ENCODE measurements at places on chromosomes 5 and 9.

GRCh38 chr5:71587766-71588532 lies 809 bp downstream of the MCCC2 start:
- no peak for DNase-seq

GRCh38 chr5:153807801-153808200 lies 230.9 kb downstream of the FAM114A2 start:
- no peak for DNase-seq

- DNase-seq: no peak
Measured at GRCh38 chr5:13921578-13921977, 22.9 kb downstream of the DNAH5 start.

DNA sequence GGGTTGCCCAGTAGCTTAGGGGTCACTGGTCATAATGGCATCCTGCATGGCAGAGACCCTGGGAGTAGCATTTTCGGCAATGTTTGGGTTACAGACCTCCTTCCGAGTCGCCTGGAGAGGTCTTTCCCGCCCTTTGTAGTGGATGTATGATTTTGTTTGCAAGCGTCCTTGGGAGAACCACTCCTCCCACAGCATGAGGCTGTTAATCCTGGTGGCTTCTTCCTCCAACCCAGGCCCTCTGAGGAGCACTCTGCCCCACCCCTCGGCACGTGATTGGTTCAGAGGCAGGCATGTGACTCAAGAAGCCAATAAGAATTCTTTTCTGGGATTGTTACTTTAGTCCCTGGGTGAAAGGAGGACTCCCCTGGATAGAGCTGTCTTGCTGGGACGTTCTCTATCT lies 30.2 kb upstream of the GRHPR start:
- no peak for DNase-seq

GRCh38 chr5:177356746-177357145 lies 978 bp upstream of the RGS14 start:
- no peak for DNase-seq

GRCh38 chr9:113528088-113528487 lies 64.6 kb downstream of the RGS3 start:
- DNase-seq: no peak

- no peak for DNase-seq
Measured at GRCh38 chr5:69250593-69250992, 15.9 kb downstream of the CDK7 start.

DNA sequence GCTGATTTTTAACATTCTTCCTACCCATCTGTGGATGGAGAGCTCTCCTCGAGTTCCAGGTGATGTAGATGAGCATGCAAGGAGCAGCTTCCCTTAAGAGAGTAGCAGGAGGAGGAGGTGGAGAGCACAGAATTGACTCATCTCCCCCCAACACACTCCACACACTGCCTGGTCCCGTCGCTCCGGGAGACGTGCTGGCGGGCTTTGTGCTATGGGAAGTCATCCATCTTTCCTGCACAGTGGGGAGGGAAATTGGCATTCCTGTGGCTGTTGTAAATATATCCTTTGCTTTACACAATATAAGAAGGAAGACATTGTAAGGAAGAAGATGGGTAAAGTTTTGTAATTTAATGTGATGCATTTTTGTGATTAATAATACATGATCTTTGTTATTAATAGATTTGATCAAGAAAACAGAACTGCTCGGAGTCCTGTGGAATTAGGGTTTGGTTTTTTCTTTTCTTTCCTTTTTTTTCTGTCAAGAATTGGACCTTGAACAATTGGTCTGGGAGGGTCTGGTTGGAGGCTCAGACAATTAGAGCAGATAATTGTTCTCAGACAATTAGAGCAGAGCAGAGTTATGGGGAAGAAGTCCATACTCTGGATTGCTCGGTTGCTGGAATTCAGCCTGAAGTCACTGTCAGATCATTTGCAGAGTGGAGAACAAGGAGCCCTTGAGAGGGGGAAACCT lies 297.8 kb downstream of the GADD45G start:
- DNase-seq: no peak

DNA sequence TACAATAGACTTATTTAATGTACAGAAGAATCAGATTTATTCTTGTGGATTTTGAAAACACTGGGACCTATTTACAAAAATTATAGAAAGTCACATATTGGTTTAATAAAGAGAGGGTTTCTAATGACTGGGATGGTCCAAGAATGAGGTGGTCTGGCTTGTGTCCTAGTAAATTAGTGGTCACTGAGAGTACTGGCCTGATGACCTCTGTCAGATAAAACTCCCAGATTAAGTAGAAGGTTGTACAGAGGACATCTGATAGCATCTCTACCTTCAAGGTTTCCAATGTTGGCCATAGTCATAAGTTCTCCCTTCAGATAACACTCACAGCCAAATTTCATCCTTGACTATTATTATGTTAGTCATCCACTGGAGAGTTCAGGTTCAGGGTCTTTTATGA lies 692.9 kb downstream of the MTRR start:
- DNase-seq: no peak

DNA sequence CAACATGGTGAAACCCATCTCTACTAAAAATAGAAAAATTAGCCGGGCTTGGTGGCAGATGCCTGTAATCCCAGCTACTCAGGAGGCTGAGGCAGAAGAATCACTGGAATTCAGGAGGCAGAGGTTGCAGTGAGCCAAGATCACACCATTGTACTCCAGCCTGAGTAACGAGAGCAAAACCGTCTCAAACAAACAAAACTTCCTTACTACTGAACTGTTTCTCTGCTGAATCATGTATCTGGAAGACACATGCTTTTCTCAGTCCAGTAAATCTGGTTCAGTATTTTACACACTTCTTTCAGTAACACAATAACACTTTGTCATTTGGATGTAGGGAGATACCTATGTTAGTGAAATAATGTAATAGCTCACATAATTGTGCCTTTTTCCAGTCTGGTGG lies 7.9 kb downstream of the TRMT10B start:
- no peak for DNase-seq

- DNase-seq: no peak
Measured at GRCh38 chr5:57311251-57311650, 137.4 kb downstream of the GPBP1 start.

GRCh38 chr9:132125944-132126679 lies 35.7 kb upstream of the NTNG2 start:
- DNase-seq: peak; percentile 43

GRCh38 chr5:68771221-68771620 lies 322.6 kb upstream of the SLC30A5 start:
- no peak for DNase-seq

- DNase-seq: no peak
Measured at GRCh38 chr5:158769696-158770095, 330.0 kb downstream of the EBF1 start.

DNA sequence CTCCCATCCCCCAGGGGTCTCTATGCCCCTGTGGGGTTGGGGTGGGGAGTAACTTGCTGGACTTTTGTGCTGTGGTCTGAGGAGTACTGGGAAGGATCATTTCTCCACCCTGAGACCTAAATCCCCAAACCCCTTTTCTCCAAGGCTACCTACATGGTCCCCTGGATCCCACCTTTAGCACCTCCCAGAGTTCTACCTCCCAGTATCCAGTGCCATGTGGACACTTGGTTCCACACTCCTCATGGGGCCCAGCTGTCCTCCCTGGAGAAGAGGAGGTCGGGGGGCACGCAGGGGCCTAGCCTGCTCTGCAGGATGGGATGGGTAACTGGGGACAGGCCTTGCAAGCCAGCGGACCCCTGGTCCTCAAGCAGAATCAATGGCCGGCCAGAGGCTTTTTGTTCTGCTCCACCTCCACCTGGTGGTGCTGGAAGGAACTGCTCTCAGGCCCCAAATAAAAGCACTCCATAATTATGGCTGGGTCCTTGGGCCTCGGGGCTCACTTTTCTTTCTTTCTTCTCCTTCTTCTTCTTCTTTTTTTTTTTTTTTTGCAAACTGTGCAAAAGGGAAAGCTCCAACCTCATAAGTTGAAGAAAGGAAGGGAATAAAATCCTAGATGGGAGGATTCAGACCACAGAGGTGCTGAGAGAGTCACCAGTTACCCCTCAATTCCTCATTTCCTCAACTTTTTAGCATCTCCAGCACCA lies 68.4 kb downstream of the PSD2 start:
- peak; percentile 57 for DNase-seq

DNA sequence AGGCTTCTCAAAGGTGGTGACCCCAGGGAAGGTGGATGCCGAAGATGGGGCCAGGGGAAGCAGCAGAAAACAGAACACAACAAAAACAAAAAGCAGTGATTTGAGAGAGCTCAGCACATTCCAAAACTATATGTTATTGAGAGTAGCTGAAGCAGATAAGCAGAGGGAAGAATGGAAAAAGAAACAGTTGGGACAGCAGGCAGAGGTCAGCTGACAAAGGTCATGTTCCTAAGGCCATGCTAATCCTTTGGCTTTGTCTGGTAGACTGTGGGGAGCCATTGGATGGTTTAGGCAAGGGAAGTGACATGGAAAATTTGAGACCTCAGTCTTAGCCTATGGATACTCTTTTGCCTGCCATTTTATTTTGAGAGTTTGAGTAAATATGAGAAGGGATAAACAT lies 14.5 kb downstream of the DMGDH start:
- DNase-seq: no peak

DNA sequence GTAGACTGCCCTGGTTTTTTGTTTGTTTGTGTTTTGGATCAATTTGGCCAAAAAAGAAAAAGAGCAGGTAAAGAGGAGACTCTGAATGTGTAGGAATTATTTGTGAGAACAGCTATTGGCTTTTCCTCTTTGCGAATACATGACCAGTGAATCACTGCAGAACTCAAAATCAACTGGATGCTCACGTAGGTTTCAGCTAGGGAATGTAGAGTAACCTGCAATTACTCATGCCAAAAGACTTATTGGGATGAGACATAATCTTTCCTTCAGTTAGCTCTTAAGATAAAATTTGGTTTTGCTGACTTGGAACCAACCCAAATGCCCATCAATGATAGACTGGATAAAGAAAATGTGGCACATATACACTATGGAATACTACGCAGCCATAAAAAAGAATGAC lies 348.0 kb downstream of the NPR3 start:
- DNase-seq: no peak

GRCh38 chr9:27457445-27457844 lies 66.6 kb upstream of the IFNK start:
- no peak for DNase-seq

DNA sequence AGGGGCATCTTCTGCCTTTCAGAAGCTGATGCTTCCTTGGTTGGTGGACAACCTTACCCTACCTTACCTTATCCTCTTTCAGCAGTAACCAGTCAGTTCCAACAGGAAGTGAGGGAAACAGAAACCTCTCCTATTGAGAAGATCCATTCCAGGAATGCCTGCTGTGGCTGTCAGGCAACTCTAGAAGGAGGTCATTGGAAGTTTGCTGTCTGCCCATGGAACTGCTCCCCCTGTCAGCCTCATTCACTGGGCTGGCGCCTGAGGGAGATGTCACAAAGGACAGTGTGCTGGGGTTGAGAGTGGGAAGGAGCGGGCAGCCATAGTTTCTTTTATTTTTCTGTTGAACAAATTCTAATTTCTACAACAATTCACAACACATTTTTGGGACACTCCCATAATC lies 54.7 kb downstream of the IRX1 start:
- DNase-seq: no peak

DNA sequence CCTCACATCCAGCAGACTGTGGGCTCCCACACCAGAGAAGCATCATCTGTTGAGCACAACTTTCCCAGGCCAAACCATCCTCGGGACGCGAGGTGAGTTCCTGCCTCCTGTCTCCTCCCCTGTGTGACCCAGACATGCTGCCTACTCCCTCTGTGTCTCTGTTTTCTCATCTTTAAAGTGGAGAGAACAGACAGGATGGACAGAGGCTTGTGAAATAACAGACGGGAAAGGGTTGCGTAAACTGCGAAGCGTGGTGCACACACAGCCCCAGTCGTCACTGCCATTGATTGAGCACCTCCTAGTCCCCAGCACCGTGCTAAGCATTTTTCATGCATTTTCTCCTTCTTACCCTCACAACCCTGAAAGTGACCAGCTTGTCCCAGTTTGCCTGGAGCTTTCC lies 52.1 kb upstream of the LMX1B start:
- no peak for DNase-seq

DNA sequence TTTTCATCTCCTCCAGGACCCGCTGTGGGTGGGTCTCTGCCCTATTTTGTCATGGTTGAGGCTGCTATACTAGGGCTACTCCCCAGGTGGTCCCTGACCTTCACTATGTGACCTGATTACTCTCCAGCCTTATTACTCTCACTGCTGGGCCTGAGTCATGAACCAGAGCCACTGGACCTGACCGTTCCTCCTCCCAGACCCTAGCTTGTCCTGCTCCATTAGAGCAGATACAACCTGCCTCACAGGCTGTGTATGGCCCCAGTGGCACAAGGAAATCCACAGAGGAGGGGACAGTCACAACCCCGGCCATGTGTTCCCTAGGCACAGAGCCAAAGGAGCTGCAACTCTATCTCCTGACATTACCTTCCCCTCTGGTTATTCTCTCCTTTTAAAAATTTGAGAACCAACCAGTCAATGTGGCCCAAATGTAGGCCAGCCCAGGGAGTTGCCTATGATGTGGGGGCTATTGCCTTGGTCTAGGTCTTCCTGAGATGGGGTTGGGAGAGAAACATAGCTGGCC lies 96.0 kb upstream of the FSTL4 start:
- DNase-seq: no peak

GRCh38 chr9:123945532-123945931 lies 15.6 kb upstream of the DENND1A start:
- DNase-seq: no peak

DNA sequence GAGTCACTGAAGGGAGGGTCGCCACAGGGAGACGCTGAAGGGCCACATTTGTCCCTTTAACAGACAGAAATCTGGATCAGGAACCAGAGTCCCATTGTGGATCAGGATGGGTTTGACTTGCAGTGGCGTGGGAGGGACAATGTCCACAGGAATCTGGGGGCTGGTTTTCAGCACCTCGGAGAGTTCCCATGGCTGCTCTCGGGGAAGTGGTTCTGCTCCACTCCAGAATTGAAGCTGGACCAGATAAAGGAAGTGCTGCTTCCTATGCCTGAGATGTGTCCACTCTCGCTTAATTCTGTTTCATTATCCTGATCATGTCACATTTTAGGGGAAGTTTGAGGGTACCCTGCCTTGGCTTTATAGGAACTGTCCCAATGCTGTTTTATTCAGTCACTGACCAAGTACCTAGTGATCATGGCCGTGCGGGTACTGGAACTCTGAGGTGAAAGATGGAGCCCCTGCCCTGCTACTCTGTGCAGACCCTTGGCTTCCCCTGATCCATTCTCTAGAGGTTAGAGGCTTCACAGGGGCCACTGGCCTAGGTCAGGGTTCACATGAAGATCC lies 28.7 kb downstream of the ENHO start:
- peak; percentile 32 for DNase-seq

GRCh38 chr9:132853482-132853881 lies 24.6 kb downstream of the AK8 start:
- no peak for DNase-seq

GRCh38 chr5:171644536-171644935 lies 141.1 kb upstream of the SMIM23 start:
- no peak for DNase-seq

GRCh38 chr5:106172681-106173532 lies 1497.8 kb downstream of the EFNA5 start:
- no peak for DNase-seq

DNA sequence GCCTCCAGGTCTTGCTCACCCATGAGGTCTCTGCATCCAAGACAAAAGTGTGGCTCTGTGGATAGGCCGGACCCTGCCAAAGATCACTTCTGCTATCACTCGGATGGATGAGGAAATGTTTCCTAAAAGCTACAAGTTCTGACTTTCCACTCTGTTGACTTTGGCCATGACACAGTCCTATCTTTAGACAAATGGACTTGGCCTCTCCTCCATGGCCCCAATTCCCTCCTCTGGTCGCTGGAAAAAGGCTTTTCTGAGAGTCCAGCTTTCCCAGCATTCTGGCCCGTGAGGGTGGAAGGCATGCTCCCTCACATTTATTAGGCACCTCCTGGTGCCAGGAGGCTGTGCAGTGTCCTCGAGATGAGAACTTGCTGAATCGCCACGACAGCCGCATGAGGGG lies 83.1 kb downstream of the COL27A1 start:
- DNase-seq: no peak

Measured in activated CD4-positive, alpha-beta T cell treated with anti-CD3 and anti-CD28 coated beads, Interleukin-2, Interleukin-6, amounts not matched to agents 100 ng/mL and 50 ng/mL, durations not matched to agents 16 hours and 8 hours (primary cell).